ENCODE measurements at places on chromosomes 1 and 21.
A peak's percentile ranks its signal among the peaks of the same experiment; 100 is the strongest.

DNA sequence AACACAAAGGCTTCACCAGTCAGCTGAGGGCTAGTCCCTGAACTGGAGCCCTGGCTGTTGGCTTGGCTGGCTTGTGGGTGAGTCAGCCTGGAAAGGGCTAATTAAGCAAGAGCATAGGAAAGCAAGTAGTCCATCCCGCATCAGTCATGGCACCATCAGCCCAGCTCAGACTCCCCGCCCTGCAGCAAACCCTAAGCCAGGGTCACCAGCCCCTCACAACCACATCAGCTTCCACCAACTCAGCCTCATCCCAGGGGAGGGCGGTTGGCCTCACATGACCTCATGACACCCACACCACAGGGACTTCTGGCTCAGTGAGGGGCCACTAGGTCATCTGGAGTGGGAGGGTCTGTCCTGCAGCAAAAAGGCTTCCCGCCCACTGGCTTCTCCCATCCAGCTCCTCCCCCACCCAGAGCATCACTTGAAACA, 7.0 kb upstream of the SPATC1L start:
- peak; percentile 35 for DNase-seq

DNA sequence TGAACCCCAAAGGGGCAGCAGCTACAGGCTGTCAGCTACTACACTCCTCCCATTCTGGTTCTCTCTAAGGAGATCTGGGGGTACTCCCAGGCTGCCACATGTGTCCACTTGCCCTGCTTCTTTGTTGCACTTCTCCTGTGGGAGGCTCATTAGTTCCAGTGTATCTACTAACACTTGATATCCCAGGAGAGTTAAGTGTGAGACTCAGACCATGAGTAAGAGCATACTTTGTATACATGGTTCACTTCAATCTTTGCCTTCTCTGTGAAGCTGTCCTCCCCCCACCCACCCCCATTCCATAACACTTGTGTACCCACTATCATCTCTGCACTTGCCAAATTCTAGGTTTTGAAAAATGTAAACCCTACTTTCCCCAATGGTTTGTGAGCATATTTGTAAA, 34.9 kb upstream of the GADD45A start:
- no peak for DNase-seq

DNA sequence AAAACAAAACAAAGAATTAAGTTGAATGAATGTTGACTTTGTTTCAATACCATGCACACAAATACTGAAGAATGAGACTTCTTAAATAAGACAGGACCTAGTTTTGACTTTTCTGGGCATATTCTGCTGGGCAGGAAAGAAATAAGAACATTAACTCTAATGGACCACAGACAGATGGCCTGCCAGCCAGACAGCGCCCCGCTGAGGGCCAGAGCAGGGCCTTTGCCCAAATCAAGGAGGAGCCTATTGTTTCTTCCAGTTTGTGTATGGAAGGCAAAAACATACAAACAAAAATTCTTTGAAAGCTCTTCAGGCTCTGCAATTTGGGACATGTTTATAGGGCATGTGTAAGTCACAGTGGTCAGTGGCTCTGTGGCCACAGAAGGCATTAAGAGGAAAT, 44.4 kb upstream of the KIF26B start:
- no peak for DNase-seq

- DNase-seq: no peak
Observed at GRCh38 chr1:227893949-227894721, 53.6 kb downstream of the WNT9A start.

- DNase-seq: peak; percentile 11
Observed at GRCh38 chr1:13700521-13701270, 708 bp downstream of the PRDM2 start.

DNA sequence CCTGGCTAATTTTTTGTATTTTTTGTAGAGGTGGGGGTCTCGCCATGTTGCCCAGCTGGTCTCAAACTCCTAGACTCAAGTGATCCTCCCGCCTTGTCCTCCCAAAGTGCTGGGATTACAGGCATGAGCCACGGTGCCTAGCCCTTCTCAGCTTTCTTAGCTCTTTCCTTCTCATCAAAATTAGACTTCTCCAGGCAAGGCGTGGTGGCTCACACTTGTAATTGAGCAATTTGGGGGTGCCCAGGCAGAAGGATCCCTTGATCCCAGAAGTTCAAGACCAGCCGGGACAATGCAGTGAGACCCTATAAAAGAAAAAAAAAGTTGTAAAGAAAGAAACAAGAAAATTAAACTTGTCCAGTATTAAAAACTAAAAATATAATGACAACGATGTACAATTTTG, 112.6 kb upstream of the ERRFI1 start:
- DNase-seq: no peak

GRCh38 chr1:41051022-41051421, 29.5 kb upstream of the SLFNL1 start:
- peak; percentile 30 for DNase-seq

DNA sequence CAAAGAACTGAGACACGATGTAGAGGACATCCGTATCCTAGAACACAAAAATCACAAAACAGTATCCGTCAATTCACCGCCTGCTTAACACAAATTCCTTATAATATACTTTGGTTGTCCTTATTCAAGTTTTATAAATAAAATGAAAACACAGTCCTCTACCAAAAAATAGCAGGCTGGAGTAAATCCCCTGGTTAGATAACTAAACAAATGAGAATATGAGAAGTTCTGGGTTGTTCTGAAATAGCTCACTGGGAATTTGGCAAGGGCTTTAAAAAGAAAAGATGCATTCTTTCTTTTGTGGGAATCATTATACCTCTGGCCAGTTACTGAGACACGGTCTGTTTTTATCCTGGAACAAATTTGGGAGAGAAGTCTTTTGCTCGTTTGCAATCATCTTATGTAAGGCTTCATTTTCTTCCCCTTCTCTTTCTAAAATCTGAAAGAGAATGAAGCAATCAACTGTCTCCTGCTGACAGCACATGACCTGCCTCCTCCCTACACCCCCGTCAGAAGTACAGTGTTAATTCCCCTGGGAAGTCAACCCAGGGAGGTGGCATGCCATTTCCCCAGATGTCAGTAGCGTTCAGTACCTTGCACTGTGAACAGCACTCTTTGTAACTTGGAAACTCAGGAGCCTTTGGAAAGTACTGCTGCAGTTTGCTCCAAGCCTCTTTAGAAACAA, 37.1 kb upstream of the RAP1GAP start:
- DNase-seq: no peak

- no peak for DNase-seq
Observed at GRCh38 chr1:30661311-30661710, 62.1 kb downstream of the MATN1 start.

DNA sequence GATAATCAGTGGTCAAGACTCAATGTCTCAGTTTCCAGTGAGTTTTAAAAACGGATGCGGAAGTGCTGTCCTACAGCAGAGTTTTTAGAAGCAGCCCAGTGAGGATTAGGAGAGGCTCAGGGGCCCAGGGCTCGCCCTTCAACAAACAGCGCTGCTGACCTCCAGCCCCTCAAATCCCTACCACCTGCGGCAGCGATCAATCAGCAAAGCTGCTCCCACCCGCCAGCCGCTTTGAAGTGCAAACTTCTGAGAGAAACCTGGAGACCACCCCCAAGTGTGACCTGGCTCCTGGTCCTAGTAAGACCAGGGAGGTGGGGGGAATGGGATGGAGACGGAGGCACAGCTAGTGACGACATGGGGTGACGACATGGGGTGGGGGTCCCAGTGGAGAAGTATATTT, 14.4 kb downstream of the ZBTB17 start:
- no peak for DNase-seq

GRCh38 chr1:86701731-86702130, 2.6 kb upstream of the SH3GLB1 start:
- DNase-seq: no peak

- no peak for DNase-seq
Observed at GRCh38 chr1:210532223-210532598, 203.5 kb downstream of the HHAT start.

- DNase-seq: no peak
Observed at GRCh38 chr1:220003610-220004299, 42.5 kb downstream of the EPRS1 start.

DNA sequence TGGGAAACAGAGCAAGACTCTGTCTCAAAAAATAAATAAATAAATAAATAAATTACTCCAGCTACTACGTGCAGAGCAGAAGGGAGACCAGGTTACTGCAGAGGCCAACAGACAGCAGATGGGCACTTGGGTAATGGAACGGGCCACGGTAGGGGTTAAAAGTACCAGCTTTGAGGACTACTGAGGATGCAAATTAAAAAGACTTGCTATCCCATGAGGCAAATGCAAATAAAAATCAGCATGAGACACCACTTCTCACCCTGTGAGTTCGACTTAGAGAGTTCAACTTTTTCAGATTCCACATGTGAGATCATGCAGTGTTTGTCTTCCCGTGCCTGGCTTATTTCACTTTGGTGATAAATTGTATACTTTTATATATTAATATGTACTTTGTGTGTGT, 6.6 kb downstream of the SLC2A5 start:
- DNase-seq: no peak

DNA sequence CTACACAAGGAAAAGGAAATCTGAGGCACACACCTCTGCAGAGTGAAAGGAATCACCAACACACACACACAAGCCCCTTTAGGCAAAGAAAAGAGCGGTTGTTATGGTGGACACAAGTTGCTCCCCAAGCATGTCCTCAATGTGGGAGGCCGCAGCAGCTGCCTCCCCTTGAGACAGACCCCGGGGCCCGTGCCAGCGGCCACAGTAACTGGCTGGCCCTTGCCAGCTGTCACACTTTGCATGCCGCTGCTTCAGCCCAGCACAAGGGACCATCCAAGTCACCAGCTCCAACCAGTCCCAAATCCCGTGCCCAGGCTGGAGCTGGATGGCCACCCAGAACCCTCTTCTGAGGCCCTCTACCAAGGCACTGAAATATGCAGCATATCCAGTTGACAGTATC, 2.9 kb upstream of the OLIG1 start:
- DNase-seq: no peak

GRCh38 chr1:77706321-77706720, 23.9 kb upstream of the ZZZ3 start:
- peak; percentile 51 for DNase-seq

DNA sequence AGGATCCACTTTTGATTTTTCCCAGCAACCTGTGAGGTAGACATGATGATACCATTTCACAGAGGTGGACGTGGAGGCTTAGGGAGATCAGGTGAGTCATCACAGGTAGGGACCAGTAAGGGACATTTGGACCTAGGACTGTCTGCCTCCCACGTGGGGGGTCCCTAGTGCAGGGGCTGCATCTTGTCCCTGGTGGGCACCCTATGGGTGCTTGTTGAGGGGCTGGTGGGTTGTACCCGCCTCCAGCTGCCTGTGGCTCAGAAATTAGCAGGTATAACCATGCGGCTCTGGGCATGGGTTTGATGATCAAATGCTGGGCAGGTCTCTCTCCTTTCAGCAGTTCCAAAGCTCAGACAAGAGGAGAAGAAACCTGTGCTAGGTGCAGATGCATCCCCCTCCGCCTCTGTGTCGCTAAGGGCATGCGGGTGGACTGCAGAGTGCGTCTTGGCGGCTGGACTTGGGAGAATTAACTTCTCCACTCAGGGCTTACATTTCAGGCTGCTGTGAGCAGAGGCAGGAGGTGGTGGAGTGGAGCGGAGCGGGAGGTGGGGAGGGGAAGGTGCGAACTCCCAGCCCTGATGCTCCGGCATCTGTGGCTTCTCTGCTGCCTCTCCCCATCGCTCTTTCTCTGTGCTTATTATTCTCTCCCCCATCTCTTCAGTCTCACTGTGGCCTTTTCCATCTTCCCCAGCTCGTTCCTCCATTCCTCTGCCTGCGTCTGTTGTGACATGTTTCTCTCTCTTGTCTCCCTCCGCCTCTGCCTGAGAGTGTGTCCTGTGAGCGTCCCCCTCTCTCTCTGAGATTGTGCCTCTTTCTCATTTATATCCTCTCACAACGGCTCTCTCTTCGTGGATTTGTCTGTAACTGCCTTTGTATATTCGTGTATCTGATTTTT, 146.8 kb downstream of the PTPRU start:
- no peak for DNase-seq

DNA sequence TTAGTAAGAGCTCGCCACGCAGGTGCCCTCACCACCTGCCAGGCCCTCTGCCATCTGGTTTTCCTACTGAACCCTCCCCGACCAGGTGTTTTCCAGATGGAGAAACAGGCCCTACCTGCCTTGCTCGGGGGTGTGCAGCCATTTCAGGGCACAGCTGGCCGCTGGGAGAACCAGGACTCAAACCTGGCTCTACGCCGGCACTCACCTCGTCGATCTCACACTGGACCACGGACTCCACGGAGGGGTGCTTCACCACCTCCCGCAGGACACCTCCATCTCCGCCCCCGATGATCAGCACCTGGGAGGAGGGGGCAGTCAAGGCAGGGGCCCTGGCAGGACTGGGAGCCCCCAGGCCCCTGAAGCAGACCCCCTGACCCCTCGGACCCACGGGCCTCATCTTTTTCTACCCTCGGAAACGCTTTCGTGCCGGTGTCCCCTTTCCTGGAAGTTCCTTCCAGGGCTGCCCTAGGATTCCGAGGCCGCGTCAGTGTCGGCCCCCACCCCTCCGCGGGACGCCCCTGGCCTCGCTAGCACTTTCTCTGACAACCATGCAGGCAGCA, 1.1 kb downstream of the SRM start:
- no peak for DNase-seq

- DNase-seq: no peak
Observed at GRCh38 chr1:111955755-111956154, 33.7 kb downstream of the KCND3 start.

- DNase-seq: peak; percentile 27
Observed at GRCh38 chr1:3772715-3773571, at the start of gene SMIM1. Gene SMIM1, plus strand, starts transcription at chr1:3772749. Its CDS starts 2,625 bp downstream, at chr1:3775374.

- peak; percentile 9 for DNase-seq
Observed at GRCh38 chr1:1775327-1776226, 2.7 kb downstream of the NADK start.

Measured in PC-3 (cell line).